Lower lobe of right lung (tissue), 2 donors: ENCODE measurements at places on chromosomes 1 and 21. TPM values are rescaled to one million over a fixed set of nuclear protein-coding genes. Genes with fewer than 3 reads are reported as not detected.

CD1C gene
- total RNA-seq, result 3.0 TPM

GRCh38 chr1:61742620-61743430, 545 bp downstream of the PATJ start:
- DNase-seq, result peak; percentile 71

CNKSR1 gene
- total RNA-seq, result 25.0 TPM

ELOA gene
- total RNA-seq, result 64.2 TPM

SELP gene
- total RNA-seq, result 21.4 TPM

FBLIM1 gene
- total RNA-seq, result 20.1 TPM

DNA sequence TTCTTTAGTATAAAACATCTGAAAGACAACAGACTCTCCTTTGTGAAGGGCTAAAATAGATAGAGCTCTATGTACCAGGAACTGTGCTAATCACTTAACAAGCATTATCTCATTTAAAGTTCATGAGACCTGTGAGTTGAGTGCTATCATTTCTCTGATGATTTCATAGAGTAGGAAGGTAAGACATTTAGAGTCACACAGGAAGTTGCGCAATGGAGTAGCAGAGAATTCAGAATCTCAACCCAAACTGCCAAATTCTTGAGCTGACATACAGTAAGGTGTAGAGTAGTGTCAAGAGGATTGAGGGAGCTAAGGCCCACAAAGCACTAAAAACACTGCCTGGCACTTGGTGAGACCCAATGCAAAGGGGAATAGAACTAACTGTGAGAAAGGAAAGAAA, 384.3 kb downstream of the NTNG1 start:
- no peak for DNase-seq

DNA sequence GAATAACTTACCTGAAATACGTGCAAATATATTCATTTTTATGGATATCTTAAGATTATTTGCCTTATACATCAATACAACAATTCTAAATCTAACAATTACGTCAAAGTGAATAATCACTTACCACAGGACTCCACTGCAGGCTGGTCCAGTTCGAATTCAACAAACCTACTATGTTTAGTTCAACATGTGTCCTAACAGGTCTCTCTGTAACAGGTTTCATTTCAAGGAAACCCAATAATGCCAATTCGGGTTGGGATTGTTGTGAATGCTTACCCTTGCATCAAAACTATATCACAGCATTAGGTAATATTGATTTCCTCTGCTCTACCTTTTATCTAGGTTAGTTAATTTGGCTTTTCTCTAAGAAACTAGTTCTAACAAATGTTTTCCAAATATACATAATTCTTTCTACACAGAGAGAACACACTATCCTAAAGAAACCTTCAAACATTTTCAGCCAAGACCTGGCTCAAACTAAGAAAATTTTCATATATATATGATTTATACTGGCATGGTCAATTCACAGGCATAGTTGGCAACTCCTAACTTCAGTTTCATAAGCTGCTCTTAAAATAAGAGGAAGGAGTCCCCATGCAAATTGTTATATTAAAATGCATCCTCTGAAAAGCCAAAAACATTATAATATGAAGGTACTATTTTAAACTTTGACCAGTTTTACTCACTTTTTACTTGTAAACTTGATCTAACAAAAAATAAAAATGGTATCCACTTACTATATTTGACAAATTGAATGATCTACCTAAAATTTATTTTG, 4.5 kb downstream of the IVNS1ABP start:
- DNase-seq, result no peak

CELA2B gene
- total RNA-seq, result not detected
